Activated CD4-positive, alpha-beta T cell treated with anti-CD3 and anti-CD28 coated beads for 48 hours (primary cell): ENCODE measurements at places on chromosomes 1 and 21.

DNA sequence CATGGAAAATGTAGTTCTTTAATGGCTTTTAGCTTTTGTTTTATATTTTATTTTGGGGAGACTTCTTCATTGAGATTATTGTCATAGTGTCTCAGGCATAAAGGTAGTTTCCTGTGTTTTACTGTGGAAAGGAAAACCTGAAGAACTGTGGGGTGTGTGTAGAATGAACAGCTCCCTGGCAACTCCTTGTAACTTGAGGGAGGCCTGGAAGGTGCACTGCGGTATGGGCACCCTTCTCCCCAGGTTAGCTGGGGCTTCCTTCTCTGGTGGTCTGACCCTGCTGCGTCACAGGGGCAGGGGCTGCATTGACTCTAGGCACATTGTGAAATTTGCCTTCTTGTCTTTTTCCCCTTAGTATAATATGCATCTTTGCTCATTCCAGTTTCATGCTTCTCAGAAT, 1.7 kb downstream of the ATP1B1 start:
- DNase-seq: no peak

DNA sequence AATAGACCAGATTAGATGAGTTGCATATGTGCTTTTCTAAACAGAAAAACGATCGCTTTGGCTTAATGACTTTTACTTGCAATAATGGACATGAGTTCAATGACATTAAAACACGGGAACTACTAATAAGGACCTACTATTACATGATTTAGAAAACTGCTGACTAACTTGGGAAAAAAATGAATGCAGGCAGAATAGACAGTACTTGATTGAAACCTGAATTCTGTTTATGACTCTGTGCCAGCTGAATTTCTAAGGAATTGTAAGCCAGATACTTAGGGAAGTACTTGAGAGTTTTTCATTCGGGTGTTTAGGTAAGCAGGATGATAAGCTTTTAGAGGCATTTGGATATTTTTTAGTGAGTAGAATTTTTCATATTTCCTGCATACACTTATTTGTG, 12.0 kb downstream of the ADGRL2 start:
- no peak for DNase-seq

GRCh38 chr1:8598060-8598724, 219.2 kb downstream of the RERE start:
- no peak for DNase-seq

DNA sequence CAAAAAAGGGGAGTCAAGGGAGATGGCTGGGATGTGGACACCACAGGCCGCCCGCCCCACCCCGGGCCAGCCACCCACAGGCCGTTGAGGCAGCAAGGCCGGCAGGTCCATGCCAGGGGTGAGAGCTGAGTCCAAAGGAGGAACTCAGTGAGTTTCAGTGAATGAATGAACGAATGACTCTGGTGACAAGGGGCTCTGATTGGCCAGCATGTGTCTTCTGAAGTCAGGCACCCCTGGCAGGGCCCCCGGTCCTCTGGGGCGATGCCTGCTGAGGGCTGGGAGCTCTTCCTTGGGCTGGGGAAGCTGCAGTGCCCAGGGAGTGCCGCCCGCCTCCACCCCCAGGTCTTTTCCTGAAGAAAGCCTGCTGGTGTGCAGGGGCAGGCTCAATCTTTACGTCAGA, 236.1 kb upstream of the VAMP3 start:
- no peak for DNase-seq

DNA sequence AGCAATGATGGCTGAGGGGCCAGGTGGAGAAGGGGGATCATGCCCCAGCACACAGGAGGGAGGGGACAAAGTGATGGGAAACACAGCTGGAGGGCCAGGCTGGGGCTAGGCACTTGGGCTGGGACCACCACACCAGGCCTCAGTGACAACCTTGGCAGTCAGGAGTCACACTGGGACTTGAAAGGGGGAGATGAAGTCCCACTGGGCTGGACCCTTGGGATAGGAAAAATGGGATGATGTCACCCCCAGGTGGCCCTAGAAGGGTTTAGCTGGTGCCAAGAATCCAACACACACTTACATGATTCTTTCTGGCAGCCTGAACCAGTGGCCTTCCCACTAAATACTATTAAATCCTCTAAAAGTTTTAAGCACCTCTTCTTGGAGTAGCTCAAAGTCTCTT, 17.1 kb downstream of the ZBTB17 start:
- DNase-seq: no peak

GRCh38 chr1:164771041-164771618, 212.1 kb downstream of the PBX1 start:
- DNase-seq: no peak

- peak; percentile 51 for DNase-seq
Measured at GRCh38 chr1:43143441-43143888, 28.6 kb downstream of the EBNA1BP2 start.

GRCh38 chr21:42317826-42318746, 2.9 kb upstream of the TFF3 start:
- no peak for DNase-seq

DNA sequence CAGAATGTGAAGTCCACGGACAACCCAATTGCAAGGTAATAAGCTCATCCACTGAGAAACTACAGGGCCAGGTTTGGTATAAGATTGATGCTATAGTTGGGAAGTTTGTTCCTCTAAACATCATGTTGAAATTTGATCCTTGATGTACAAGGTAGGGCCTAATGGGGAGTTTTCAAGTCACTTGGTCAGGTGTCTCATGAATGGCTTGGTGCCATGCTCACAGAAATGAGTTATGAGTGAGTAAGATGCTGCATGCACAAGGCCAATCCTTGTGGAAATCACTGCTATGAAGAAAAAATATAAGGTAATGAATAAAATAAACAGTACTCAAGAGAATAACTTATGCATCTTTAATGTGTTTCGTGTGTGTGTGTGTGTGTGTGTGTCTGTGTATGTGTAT, 1891.2 kb downstream of the NCAM2 start:
- DNase-seq: no peak
